ENCODE measurements at places on chromosomes 12 and 14. TPM values are rescaled to one million over a fixed set of nuclear protein-coding genes. Genes with fewer than 3 reads are reported as not detected.

NANOG gene
- not detected for polyA plus RNA-seq

PCNX4 gene
- polyA plus RNA-seq, result 21.4 TPM

RPAP3 gene
- polyA plus RNA-seq, result 35.3 TPM

TEX52 gene
- polyA plus RNA-seq, result not detected
